ENCODE measurements at places on chromosomes 6 and 20.

- no peak for DNase-seq
Measured at GRCh38 chr6:16333580-16333979, 95.2 kb downstream of the GMPR start.

DNA sequence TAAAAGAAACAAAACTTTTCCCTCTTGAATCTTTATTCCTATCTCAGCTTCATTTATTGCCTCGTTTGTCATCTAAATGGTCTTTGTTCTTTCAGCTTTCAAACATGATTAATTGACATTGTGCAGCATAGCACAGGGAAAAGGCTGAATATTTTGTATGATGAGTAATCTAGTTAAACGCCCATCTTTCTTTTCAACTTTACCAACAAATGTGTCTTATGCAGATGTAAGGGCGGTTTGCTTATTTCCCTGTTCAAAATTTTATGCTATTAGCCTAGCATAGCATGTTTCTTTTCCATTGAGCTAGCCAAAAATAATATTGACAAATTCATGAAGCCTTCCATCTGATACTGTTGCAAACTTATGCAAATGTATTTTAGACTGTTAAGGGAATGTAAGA, 176.4 kb upstream of the AKAP12 start:
- DNase-seq, result no peak

DNA sequence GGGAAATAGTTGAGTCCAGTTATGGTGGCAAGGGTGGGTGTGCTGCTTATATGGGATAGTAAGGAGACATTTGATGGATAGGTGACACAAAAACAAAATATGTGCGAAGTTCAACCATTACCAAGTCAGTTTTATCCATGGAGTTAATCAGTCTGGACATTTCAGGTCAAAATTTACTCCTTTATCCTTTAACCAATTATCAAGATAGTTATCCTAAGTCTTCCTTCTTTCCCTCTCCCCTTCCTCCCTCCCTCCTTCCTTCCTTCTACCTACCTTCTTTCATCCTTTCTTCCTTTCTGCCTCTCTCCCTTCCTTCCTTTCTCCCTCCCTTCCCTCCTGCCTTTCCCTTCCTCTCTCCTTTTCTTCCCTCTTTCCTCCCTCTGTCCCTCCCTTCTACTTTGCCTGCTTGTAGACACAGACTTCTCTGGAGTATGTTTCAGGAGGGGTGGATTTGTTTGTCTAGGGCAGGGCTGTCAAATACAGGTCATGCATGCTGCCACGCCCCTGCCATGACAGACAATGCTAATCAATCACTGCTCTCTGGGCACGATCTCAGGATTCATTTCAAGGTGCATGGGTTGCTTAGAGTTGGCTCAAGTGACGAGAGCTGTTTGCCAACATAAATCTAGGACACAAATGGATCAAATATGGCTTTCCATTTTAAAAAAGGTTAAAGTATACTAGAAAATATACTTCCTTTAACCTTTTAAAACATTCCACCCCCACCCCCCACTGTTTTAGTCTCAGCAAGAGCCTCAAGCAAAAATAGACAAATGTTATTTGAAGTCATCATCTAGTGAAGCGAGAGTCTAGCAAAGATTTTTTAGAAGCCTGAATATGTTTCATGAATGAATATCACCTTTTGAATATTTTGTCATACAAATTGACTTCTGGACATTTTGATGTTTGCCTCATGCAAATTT, 281.6 kb upstream of the CITED2 start:
- DNase-seq, result no peak

DNA sequence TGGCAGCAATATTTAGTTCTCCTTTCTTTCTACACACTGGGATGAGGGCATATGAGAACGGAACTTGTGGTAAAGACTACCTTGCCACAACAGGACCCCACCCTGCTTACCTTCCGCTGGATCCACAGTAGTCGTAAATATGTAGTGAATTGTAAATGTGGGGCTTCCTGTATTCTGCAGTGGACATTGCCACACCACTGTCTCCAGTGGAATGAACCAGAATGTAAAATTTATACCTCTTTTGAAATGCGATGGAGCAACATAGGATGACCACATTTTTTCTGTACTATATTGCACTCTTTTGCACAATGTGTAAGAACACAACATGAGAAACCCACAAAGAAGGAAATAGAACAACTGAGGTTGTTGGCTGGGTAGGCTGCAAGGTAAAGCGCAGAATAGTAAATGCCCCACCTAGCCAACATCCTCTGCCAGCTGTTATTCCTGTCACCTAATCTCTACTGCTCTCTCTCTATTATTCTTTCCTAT, 16.1 kb upstream of the RIPOR2 start:
- no peak for DNase-seq

DNA sequence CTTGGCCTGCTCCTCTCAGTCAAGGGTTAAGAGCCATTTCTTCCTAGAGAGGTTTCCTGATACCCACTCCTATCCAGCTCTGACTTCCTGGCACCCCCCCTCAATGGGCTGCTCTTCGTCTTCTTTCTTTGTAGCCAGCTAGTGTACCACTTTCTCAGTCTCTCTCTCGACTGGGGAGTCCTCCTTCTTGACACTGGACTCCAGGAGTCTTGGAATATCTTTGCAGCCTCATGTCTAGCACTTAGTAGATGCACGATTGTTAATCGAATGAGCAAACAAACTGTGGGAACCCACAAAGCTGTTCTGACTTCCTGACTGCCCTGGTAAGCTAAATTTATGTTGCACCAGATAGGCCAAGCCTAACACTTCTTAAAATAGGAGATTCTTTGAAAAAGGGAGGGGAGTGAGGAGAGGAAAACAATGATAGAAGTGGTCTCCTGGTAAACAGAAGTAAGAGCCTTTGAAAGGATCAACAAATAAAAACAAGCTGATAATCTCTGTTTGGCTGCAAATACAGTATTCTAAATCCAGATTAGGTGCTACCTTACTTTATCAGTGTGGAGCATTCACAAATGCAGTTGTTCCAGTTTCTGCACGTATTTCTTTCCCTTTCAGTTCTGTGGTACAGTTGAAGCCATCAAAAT, 160.1 kb upstream of the CITED2 start:
- DNase-seq, result no peak

DNA sequence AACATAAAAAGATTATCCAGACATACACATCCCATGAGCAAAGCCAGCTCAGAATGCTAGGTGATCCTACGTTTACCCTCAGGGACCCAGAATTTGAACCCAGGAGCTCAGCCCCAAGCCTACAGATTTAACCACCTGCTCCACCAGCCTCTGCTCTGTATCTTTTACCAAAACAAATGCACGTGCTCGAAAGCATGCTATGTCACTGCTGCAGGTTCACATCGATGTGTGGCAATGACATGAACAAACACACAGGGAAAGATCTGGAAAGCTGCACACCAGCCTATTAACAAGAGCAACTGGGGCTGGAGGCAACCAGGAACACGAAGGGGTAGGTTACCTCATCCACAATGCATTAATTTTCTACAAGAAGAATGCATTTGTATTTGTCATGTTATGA, 32.1 kb downstream of the PREX1 start:
- DNase-seq, result no peak

DNA sequence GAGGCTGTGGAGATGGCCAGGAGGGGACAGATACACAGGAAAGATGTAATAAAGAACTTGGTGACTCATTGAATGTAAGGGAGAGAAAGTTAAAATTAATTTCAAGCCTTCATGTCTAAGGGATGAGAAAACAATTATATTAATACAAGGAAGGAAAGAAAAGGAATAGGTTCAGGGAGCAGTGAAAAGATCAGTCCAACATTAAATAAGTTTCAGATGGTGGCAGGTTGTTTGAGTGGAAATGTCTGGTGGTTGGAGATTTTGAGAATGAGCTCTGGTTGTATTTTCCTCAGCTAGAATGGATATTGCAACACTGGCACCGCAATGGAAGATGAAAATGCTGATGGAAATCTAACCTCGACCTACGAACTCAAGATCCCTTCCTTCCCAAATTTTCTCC, 304.3 kb downstream of the COL12A1 start:
- no peak for DNase-seq

DNA sequence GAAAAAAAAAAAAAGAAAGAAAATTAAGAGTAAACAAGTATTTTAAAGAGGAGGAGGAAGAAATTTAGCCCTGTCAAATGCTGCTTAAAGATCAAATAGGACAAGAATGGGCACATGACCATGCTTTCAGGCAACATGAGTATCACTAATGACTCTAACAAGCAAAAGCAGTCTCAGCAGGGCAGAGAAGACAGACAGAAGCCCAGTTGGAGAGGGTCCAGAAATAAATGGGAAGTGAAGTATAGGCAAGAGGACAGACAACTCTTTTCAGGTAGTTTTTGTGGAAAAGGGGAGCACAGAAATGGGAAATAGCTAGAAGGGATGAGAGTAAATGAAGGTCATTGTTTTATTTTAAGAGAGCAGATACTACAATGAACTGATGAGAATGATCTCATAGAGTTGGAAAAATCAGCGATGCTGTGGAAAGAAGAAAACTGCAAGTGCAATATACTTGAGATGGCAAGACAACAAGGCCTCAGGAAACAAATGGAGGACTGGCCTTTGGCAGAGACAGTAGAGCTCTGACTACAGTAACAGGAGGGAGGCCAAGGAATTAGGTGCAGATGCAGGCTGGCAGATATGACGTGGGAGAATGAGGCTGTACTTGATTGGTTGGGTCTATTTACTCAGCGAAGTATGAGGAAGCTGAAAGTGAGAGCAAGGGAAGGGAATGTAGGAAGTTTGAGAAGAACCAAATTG, 40.3 kb downstream of the KIF6 start:
- DNase-seq, result no peak

- no peak for DNase-seq
Measured at GRCh38 chr6:10555625-10556309, 34.6 kb downstream of the GCNT2 start.

DNA sequence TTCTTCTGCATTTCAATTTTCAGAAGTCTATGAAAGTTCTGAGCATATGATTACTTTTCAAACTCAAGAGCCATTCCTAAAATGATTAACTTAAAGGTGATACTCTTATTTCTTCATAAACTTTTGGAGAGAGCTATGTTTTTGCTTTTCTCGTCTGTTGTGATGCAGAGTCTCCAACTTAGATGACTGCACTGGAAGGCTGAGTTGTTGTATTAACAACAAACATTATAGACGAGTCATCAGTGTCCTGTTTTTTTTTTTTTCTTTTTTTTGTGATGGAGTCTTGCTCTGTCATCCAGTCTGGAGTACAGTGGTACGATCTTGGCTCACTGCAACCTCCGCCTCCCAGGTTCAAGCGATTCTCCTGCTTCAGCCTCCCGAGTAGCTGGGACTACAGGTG, 101.9 kb downstream of the CD109 start:
- DNase-seq, result no peak

- DNase-seq, result peak; percentile 27
Measured at GRCh38 chr6:10465629-10466499, 51.0 kb upstream of the TFAP2A start.

- DNase-seq, result no peak
Measured at GRCh38 chr6:157647261-157647915, 175.7 kb upstream of the SNX9 start.

GRCh38 chr6:148811459-148811858, 64.6 kb downstream of the UST start:
- DNase-seq, result no peak

- DNase-seq, result no peak
Measured at GRCh38 chr20:52843425-52843824, 128.7 kb upstream of the TSHZ2 start.

GRCh38 chr20:60641879-60642447, 610.1 kb upstream of the CDH4 start:
- no peak for DNase-seq

GRCh38 chr6:35602133-35602946, 86.4 kb downstream of the FKBP5 start:
- DNase-seq, result no peak

DNA sequence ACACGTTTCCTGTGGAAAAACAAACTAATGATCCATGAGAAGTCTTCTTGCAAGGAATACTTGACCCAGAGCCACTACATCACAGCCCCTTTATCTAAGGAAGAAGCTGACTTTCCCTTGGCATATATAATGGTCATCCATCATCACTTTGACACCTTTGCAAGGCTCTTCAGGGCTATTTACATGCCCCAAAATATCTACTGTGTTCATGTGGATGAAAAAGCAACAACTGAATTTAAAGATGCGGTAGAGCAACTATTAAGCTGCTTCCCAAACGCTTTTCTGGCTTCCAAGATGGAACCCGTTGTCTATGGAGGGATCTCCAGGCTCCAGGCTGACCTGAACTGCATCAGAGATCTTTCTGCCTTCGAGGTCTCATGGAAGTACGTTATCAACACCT, 35.4 kb downstream of the GCNT2 start:
- no peak for DNase-seq

DNA sequence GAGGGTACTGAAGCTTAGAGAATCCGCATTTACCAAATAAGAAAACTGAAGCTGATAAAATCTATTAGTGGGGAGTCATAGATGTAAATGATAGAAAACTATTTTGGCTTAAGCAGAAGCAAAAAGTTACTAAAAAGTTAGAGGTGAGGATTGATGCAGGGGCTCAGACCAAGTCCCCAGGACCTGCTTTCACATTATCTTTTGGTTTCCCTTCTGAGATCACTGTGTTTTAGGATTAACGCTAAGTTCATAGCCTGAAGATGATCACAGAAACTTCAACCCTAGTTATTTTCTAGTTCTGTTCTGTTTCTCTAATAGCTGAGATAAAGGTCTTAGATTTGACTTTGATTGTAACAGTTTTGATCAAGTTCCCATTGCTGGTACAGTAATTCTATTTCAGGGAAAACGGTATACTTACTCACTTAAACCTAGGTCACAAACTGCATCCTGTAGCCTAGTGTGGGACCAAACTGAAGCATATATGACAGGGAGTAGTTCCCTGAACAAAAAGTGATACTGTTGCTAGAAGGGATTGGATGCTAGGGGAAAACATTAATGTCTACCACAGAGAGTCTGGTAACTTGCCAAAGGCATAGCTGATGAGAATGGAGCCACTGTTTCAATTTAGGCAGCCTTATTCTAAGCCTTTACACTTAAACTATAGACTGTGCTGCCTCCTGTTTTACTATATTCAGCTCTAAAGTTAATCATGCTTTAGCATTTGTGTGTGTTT, 13.1 kb downstream of the CYB5R4 start:
- DNase-seq, result no peak

GRCh38 chr6:93352604-93353003, 66.8 kb downstream of the EPHA7 start:
- no peak for DNase-seq

- no peak for DNase-seq
Measured at GRCh38 chr6:43077981-43078511, 1.9 kb downstream of the PTK7 start.

DNA sequence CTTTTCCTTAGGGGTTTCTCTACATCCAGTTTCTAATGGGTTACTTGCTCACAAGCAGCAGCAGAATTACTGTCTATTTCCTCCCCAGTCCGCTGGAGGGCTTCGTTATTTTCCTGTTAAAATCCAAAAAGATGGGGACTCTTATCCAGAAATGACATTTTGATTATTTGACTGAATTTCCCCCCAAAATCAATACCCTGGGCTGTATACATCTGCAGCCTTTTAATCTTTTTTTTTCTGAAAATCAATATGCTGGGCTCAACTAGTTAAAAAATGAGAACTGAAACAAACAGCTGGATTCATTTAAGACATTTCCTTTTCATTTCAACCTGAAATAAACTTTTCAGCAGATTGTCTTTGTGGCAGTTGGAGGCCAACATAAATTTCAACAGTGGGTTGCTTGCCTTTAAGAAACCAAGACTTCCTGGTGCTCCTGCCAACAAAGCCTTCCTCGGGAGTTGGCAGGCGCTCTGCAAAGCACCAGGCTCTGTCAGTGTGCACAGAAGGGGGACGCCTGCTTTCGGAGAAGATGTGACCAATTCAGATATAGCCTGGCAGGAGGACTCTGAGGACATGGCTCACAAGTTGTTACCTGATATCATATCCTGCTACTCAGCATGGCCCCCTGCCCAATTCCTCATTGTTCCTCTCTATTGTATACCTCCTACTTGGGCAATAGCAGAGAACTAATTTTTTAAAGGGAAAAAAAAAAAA, 204.7 kb upstream of the ARG1 start:
- DNase-seq, result no peak
